NCI-H1930 (cell line): ENCODE measurements at places on chromosomes 4 and X.

DNA sequence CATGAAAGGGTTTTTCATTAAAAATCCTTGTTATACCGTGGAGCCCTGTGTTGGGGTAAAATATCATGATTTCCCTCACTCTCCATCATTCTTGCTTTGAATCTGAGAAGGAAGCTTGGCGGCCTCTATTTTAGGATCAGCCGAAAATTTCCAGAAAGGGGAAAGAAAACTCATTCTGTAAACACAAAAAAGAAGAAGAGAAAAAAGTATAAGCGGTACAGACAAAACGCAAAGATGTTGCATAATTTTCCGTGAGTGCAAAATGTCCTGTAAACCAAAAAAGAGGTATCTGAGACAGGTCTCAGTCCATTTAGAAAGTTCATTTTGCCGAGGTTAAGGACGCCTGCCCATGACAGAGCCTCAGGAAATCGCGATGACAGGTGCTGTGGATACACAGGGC is 5.3 kb downstream of the CSF2RA start:
- no peak for DNase-seq

DNA sequence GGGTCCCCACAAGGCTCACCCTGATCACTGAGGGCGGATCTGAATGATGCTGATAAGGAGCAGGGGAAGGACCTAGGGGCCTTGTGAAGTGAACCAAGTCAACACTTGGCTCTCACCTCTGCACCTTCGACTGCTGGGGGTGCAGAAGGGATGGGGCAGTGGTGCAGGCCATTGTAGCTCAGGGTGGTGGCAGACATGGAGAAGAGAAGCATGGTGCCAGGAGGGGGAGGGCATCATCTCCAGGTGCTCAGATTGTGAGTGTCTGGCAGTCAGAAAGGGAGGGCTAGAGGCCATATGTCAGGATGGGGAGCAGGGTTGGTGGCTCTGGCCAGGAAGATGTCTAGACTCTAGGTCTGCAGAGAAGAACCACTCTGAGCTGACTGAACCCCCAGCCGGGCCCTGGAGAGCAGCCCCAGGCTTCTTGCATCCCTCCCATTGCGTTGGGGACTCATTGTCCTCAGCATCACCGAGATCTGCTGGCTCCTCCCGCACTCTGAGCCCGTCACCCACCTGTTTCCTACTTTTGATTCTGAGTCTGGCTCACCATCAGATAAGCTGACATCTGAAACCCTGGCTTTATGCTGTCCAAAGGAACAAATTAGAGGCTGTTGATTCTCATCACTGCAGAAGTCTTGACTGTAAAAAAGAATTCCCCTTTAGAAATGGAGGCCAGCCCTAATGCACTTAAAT is 3.8 kb downstream of the APLN start:
- DNase-seq, result no peak

DNA sequence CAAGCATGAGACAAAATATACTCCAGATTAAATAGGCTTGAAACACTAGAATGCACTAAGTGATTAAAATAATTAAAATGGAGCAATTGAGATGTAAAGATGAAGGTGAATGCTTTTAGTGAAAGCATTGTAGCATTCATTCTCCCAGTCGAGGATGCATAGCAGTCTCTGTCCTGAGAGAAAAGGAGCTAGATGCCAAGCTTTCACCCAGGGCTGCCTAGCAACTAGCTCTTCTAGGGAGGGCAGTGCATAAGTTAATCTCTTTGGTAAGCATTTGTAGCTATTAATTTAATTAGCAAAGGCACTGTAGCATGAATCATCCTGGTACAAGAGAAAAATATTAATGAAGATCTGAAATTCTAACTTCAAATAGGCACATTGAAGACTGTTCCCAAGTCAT is 1014.8 kb downstream of the C4orf33 start:
- no peak for DNase-seq

DNA sequence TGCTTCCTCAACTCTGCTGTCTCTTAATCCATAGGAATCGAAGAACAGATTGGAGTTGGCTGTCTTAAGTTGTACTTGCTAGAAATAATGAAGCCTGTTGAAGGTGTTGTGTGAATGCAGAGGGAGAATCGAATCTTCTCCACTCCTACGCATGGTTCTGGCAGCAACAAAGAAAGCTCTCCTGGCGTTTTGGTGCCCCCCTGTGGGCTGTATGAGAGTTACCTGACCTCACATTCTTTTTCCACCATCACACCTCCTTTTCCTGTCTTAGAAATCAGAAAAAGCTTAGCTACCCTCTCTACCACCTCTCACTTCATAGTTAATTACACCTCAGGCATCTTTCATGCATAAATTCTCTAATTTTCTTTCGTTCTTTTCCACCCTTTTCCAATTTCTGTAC is 16.3 kb downstream of the KLF8 start:
- no peak for DNase-seq

DNA sequence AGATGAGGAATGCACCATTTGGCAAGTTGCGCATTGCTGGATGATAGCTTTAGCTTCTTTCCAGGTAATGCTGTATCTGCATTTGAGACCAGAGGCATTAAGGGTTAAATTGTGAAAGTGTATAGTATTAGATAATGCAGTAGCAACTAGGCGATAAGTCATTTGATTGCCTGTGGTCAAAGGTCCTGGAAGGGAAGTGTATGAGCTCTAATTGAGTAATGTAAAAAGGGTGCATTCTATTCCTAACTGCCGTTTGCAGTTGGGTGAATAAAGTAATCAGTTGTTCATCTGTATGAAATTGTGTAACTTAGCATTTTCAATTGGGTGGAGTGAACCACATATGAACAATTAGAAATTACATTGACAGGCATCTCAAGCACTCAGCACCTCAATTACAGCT is 54.5 kb upstream of the WDR1 start:
- DNase-seq, result no peak

GRCh38 chr4:74374561-74375327 is 9.8 kb downstream of the EREG start:
- DNase-seq, result no peak

DNA sequence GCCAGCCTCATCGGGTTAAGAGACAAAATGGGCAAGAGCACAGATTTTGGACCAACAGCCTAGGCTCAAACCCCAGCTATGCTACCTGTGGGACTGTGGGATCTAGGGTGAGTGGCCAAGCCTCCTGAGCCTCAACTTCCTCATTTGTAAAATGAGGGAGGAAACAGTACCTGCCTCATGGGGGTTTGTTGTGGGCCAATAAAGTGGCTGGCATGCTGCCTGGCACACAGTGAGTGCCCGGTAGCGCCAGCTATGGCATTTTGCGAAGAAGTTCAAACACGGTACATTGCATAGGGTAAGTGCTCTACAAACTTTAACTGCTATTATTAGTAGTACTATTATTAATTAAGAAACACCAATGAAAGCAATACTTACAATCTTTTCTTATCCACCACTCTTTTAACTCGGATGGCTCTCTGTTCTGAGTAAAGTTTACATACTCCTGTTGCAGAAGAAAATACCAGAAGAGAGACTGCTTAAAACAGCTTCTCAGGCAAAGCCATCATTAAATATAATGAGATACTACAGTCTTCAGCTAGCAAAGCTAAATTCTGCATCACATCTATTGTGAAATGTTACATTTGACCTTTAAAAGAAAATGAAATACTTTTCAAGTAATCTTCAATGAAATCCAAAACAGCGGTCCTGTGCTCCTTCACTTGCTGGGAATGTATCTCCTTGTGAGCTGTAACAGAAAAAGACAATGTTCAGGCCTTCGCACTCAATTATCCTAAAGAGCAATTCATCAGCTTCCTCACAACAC is 70.1 kb downstream of the NSG1 start:
- no peak for DNase-seq

DNA sequence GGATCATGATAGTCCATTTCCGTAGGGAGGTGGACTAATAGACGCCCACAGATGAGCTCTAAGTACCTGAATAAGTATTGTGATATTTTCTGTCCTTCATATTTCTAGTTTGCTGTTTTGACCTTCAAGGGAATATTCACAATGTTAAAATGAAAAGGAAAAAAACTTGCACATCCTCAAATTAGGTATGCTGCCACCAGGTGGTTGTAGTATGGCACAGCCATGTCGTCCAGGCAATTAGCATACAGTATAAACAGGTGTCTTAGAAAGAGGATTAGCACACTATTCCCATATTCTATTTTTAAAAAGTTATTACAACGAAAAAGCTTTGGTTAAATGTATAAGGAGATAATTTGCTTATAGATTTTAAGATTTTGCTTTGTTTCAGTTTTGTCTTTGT is 802.0 kb downstream of the RPA4 start:
- DNase-seq, result no peak

- no peak for DNase-seq
These were observed 49.2 kb downstream of the PTTG2 start for GRCh38 chr4:38009421-38009820.

DNA sequence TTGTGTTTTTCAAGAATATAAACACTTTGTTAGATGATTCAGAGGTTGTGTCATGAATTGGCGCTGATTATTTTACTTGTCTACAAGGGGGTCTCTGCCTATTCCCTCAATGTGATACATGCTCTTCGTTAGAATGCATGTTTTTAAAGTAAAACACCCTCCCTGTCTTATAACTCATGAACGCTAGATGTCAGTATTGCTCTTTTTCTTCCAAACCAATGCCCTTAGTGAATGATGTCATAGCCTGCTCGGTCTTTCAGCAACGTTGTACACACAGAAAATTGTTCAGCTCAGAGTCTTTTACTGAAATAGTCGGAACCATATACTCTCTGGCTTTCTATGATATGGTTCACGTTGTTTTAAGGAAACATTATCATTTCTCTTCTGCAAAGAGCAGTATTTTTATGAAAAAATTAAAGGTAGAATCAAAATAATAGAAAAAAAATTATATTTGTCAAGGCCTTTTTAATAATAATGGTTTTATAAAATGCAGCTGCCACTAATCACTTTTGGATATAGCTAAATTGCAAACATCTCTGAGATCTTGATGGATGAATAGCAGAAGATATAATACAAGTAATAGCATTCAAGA is 292.9 kb downstream of the TLL1 start:
- DNase-seq, result peak; percentile 56

- no peak for DNase-seq
These were observed 288.6 kb upstream of the LDB2 start for GRCh38 chr4:17187003-17187402.

GRCh38 chr4:188008377-188008776 is 12.8 kb downstream of the ZFP42 start:
- no peak for DNase-seq

GRCh38 chrX:24498181-24498580 is 33.1 kb downstream of the PDK3 start:
- DNase-seq, result no peak

GRCh38 chr4:138188406-138189084 is 53.6 kb downstream of the SLC7A11 start:
- DNase-seq, result no peak

GRCh38 chr4:108651014-108651791 is 804 bp downstream of the OSTC start:
- no peak for DNase-seq
